ENCODE measurements at places on chromosomes 4 and X.

GRCh38 chr4:20487852-20488251, 212.4 kb upstream of the PACRGL start:
- DNase-seq = no peak
- no peaks in the 10 kb centered on the region for H3K36me3 ChIP-seq
- H3K4me1 ChIP-seq = no peaks in the 10 kb centered on the region
- no peaks in the 10 kb centered on the region for H3K27me3 ChIP-seq

GRCh38 chr4:1133033-1133432, 19.7 kb upstream of the RNF212 start:
- H3K4me3 ChIP-seq = no peak overlapping the region
- DNase-seq = no peak
- H3K36me3 ChIP-seq = no peaks in the 10 kb centered on the region
- H3K27me3 ChIP-seq = peaks cover 6% of the 10 kb centered on the region

DNA sequence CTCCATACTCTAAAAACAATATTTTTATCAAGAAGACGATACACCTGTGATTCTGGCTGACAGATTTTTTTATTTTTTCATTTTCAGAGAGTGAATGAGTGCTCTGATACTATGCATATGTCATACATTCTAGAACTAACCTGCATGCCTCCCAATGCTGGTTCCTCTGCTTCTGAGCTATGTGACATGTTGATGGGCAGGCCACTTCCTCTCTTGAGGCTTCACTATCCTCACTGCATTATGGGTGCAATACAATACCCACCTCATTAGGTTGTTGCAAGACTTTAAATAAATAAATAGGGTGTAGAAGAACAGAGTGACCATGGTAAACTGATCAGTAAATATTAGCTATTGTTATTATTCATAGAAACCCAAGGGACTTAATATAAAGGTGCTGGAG, 408.3 kb downstream of the HNRNPD start:
- H3K4me1 ChIP-seq = no peaks in the 10 kb centered on the region
- H3K36me3 ChIP-seq = no peaks in the 10 kb centered on the region
- H3K27ac ChIP-seq = no peak overlapping the region
- no peak for DNase-seq
- H3K4me3 ChIP-seq = no peak overlapping the region

- H3K4me1 ChIP-seq = peaks cover 5% of the 10 kb centered on the region
- H3K4me3 ChIP-seq = no peak overlapping the region
- H3K27me3 ChIP-seq = no peaks in the 10 kb centered on the region
- no peak for DNase-seq
- H3K36me3 ChIP-seq = no peaks in the 10 kb centered on the region
Measured at GRCh38 chr4:73615613-73616012, 4.6 kb downstream of the RASSF6 start.

DNA sequence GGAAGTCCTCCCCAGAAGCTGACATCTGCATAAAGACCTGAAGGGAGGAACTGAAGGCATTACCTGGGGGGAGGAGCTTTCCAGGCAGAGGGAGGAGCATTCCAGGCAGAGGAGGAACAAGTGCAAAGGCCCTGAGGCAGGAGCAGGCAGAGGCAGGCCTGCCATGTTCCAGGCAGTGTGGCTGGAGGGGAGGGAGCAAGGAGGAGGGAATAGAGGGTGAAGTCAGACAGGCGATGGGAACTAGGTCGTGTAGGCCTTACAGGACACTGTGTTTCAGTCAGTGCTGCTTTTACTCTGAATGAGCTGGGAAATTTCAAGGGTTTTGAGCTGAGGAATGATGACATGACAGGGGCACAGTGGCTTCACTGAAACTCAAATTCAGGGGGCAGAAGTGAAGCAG, 292.7 kb downstream of the BCOR start:
- H3K27me3 ChIP-seq = peaks cover 39% of the 10 kb centered on the region
- no peak for DNase-seq
- no peak overlapping the region for H3K4me3 ChIP-seq
- H3K27ac ChIP-seq = no peak overlapping the region

- no peak overlapping the region for H3K27ac ChIP-seq
- H3K4me1 ChIP-seq = no peaks in the 10 kb centered on the region
- peaks cover 54% of the 10 kb centered on the region for H3K27me3 ChIP-seq
- no peak for DNase-seq
- no peak overlapping the region for H3K4me3 ChIP-seq
- H3K36me3 ChIP-seq = no peaks in the 10 kb centered on the region
Measured at GRCh38 chrX:13511241-13511943, 58.0 kb upstream of the EGFL6 start.

DNA sequence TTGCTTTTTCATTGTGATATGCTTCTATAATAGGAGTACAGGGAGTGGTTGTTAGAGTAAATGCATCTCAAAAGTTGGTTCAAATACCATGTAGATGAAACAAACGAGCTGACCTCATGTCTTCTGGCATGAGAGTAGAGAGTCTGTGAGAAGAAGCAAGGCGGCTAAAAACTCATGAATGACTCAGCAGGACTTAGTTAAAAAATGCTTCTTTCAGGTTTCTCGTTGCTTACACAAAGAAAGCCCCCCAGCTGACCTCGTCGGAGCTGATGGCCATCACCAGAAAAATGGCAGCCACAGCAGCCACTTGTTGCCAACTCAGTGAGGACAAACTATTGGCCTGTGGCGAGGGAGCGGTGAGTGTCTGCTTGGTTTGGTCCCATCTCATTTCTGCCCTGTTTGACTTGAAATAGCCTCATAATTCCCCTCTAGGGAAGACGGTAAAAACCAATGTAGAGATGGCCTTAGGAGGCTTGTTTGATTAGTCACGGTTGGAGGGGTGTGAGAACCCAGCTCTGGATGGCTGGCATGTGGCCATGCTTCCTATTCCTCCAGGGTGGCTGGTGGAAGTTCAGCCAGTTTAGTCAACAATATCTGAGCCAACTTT, 14.5 kb downstream of the AFP start:
- H3K4me1 ChIP-seq = peaks cover 4% of the 10 kb centered on the region
- peak; percentile 64 for DNase-seq
- H3K36me3 ChIP-seq = no peaks in the 10 kb centered on the region
- H3K27ac ChIP-seq = peak overlapping the region; percentile 98
- no peaks in the 10 kb centered on the region for H3K27me3 ChIP-seq

DNA sequence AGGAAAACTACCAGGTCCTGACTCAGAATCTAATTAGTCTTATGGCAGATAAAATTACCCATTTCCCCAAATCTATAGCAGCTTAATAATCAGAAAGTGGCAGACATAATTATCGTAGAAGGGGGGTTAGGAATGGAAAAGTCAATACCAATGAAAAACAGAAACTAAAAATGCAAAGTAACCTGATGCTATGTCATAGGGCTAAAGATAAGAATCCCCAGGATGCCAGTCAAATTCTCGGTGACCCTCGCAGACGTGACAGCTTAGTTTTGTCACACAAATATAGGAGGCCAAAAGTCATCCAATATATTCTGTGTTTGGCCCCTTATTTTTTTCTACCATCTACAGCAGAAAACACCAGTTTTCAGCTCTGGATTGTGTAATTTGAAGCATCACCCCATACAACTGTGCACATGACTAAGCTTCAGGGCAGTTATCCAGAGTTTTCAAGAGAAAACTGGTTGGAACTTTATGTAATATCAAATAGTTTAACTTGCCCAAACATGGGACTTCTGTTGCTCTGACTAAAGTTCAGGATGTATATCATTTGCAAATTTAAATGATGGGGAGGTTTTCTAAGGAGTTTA, 30.9 kb downstream of the RASSF6 start:
- H3K4me1 ChIP-seq = no peaks in the 10 kb centered on the region
- H3K36me3 ChIP-seq = no peaks in the 10 kb centered on the region
- H3K4me3 ChIP-seq = no peak overlapping the region
- H3K27me3 ChIP-seq = no peaks in the 10 kb centered on the region
- no peak overlapping the region for H3K27ac ChIP-seq
- peak; percentile 59 for DNase-seq

DNA sequence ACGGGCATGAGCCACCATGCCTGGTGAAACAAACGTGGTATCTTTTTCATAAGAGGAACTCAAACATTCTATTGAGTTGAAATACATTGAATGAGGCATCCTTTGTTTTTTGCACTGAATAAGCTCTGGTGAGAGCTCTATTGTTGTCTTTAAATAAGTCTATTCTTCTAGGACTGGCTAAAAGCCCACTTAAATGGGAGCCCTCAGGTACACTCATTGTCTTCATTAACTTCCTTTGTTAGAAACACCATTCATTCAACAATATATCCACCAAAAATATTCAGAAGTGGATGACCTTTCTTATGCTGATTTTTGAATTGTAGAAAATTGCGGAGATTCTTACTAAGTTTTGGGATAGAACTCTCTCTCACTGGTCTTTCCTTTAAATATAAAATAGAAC, 568.0 kb downstream of the IL1RAPL1 start:
- H3K4me3 ChIP-seq = no peak overlapping the region
- no peaks in the 10 kb centered on the region for H3K27me3 ChIP-seq
- no peaks in the 10 kb centered on the region for H3K4me1 ChIP-seq
- H3K27ac ChIP-seq = no peak overlapping the region

DNA sequence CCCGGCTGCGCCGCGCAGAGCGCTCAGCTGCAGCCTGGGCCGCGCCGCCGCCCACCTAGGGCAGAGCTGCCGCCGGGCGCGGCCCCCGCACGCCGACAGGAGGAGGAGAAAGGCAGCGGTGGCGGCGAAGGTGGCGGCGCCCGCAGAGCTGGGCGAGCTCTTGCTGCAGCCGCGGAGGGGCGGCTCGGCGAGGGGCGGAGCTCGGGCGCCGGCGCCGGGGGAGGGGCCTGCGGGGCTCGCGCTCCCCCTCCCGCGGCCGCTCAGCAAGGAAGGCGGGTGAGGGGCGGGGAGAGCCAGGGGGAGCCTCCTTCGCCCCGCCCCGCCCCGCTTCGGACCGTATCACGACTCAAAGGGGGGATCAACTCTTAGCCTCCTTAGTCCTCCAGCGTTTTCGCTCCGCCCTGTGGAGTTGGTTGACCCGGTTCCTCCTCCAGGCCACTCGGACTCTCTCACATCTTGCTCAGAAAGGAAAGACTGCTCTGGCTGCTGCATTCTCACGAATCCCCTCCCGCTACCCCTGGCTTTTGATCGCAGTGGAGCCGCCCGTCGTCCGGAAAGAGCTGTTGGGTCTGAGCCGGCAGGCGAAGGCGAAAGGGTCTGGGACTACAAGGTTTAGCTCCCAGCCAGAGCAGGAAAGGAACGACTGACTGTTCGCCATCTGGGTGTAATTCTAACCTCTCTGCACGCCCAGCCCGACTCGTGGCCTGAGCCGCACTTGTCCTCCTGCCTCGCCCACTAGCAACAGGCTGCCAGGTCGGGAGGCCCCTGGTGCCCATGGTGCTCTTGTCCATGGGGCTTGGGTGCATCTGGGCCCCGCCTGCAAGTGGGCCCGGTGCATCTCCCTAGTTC, at the start of gene ATP8A1:
TSS of gene ATP8A1 (minus strand) at position 162 of the 849 bp plus-strand sequence. CDS start 232 bp downstream, outside the sequence.
- H3K4me3 ChIP-seq = peak within 1 kb of the TSS; percentile 92
- no peaks in the 10 kb centered on the region for H3K36me3 ChIP-seq
- H3K4me1 ChIP-seq = peaks cover 9% of the 10 kb centered on the region
- DNase-seq = peak; percentile 89
- H3K27ac ChIP-seq = peak within 1 kb of the TSS; percentile 96

- no peak for DNase-seq
- H3K36me3 ChIP-seq = no peaks in the 10 kb centered on the region
- peak overlapping the region; percentile 49 for H3K27ac ChIP-seq
- no peak overlapping the region for H3K4me3 ChIP-seq
- peaks cover 6% of the 10 kb centered on the region for H3K4me1 ChIP-seq
Measured at GRCh38 chr4:83606898-83607297, 71.0 kb downstream of the GPAT3 start.

DNA sequence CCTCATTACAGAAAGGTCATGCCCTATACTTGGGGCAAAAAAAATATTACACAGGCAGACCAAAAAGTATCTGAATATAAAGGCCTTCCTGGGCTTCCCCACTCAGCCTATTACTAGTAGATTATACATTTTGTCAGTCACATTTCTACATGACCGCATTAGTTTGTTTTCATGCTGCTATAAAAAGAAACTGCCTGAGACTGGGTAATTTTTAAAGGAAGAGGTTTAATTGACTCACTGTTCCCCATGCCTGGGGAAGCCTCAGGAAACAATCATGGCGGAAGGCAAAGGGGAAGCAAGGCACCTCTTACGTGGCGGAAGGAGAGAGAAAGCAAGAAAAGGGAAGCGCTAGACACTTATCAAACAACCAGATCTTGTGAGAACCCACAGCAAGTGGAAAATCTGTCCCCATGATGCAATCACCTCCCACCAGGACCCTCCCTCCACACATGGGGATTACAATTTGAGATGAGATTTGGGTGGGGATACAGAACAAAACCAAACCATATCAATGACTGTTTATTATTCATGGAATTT, 1312.0 kb downstream of the PCDH7 start:
- no peaks in the 10 kb centered on the region for H3K27me3 ChIP-seq
- H3K27ac ChIP-seq = peak overlapping the region; percentile 41
- H3K4me1 ChIP-seq = peaks cover 3% of the 10 kb centered on the region
- no peaks in the 10 kb centered on the region for H3K36me3 ChIP-seq
- no peak overlapping the region for H3K4me3 ChIP-seq
- DNase-seq = no peak

- DNase-seq = peak; percentile 7
- no peaks in the 10 kb centered on the region for H3K27me3 ChIP-seq
- H3K4me1 ChIP-seq = peaks cover 2% of the 10 kb centered on the region
- no peak overlapping the region for H3K27ac ChIP-seq
Measured at GRCh38 chr4:79442422-79442821, 34.4 kb upstream of the GK2 start.

- DNase-seq = no peak
- no peaks in the 10 kb centered on the region for H3K36me3 ChIP-seq
- H3K27me3 ChIP-seq = no peaks in the 10 kb centered on the region
- H3K27ac ChIP-seq = no peak overlapping the region
Measured at GRCh38 chr4:94084155-94084554, 123.5 kb upstream of the SMARCAD1 start.

DNA sequence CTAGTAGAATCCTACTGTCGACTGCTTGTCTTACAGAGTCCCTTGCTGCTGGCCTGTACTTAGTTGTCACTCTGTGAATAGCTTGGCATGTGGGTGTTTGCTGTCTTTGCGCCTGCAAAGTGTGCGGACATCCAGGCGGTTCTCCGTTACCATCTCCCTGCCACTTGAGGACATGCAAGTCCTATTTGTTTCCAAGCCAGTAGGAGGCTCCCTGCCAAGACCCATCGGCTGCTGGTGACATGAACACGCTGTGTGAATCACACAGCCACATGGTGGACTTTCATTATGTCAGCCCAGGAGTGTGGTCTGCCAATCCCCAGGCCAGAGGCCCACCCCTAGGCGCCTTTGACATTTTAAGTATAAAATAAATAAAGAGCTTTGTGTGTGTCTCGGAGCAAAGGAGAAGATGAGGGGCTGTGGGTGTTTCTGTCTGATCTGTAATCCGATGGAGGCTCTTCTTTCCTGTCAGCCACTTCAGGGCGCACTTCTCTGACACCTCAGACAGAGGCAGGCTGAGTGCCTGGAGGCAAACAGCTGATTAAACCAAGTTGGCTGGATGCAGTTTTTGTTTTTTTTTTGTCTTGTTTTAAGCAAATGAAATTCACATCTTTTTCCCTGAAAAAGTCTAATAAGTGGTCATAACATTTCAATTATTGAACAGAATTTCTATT, 51.5 kb downstream of the ALPK1 start:
- H3K27ac ChIP-seq = no peak overlapping the region
- H3K4me3 ChIP-seq = no peak overlapping the region
- H3K4me1 ChIP-seq = no peaks in the 10 kb centered on the region
- DNase-seq = peak; percentile 57
- no peaks in the 10 kb centered on the region for H3K27me3 ChIP-seq
- no peaks in the 10 kb centered on the region for H3K36me3 ChIP-seq

GRCh38 chrX:21926527-21927278, 13.8 kb upstream of the SMS start:
- no peaks in the 10 kb centered on the region for H3K27me3 ChIP-seq
- peak overlapping the region; percentile 45 for H3K27ac ChIP-seq
- no peaks in the 10 kb centered on the region for H3K36me3 ChIP-seq
- peak; percentile 92 for DNase-seq

- no peaks in the 10 kb centered on the region for H3K27me3 ChIP-seq
- no peak overlapping the region for H3K4me3 ChIP-seq
- H3K36me3 ChIP-seq = no peaks in the 10 kb centered on the region
- H3K4me1 ChIP-seq = peaks cover 3% of the 10 kb centered on the region
Measured at GRCh38 chr4:79528241-79528706, 120.2 kb upstream of the GK2 start.
